HCEC 1CT (cell line): ENCODE measurements at places on chromosomes 4 and X.

DNA sequence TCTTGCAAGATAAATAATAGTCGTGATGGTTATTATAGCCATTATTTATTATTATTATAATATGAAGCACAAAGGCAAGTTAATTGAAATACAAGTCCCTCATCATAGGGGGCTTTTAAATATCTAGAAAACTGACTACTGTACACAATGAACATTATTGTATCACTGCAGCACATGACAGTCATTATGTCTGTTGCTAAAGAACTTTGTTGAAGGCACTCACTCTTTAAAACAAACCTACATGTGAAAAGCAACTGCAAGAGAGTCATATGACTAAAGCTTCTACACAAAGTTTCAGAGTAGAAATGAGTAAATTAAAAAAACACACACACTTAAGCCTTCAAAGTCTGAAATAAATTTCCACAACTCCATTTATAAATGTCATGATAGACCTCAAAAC, 23.3 kb upstream of the DCAF12L1 start:
- DNase-seq = no peak

- DNase-seq = no peak
Observed at GRCh38 chrX:44435047-44435446, 91.6 kb upstream of the EFHC2 start.

DNA sequence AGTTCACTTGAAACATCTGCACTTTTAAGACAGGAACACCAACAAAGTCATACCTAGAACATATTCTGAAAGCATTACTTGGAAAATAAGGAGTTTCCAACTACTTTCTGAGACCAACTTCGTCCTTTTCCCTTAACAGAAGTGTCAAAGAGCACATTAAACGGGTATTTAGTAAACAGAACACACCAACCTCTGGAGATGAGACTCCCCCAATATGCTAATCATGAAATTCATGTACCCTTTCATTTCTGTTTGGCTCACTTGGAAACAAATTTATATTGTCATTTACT, 69.2 kb downstream of the NOCT start:
- DNase-seq = no peak

DNA sequence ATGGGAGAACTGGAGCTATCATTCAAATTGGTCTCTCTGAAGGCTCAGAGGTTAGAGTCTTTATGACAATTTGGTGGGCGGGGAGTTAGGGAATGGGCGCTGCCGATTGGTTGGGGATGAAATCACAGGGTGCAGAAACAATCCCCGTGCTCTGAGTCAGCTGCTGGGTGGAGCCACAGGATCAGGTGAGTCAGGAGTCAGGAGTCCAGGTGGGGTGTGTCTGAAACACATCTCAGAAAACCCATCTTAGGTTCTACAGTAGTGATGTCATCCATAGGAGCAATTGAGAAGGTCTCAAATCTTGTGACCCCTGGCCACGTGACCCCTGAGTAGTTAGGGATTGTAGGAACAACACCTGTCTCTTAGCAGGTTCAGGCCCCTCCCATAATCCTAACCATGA, 41.6 kb upstream of the TLR3 start:
- DNase-seq = no peak

DNA sequence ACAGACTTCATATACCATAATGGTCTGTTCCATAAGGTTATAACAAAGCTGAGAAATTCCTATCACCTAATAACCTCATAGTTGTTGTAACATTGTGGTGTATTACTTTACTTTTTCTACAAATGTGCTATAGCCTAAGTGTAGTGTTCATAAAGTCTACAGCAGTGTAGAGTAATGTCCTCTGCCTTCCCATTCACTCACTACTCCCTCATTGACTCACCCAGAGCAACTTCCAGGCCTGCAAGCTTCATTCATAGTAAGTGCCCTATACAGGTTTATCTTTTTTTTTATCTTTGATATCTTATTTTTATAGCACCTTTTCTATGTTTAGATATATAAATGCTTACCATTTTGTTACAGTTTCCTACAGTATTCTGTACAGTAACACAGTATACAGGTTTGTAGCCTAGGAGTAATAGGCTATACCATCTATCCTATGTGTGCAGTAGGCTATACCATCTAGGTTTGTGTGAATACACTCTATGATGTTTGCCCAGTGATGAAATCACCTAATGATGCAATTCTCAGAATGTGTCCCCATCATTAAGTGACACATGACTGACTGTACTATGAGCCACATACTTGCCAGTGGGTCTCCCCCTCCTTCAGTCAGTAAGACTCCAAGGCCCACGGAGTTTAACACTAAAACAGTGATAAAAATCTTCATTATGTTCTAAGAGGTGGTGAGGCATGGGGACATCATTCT, 299.9 kb downstream of the UNC5C start:
- no peak for DNase-seq
